ENCODE measurements at places on chromosomes 16 and 17.

DNA sequence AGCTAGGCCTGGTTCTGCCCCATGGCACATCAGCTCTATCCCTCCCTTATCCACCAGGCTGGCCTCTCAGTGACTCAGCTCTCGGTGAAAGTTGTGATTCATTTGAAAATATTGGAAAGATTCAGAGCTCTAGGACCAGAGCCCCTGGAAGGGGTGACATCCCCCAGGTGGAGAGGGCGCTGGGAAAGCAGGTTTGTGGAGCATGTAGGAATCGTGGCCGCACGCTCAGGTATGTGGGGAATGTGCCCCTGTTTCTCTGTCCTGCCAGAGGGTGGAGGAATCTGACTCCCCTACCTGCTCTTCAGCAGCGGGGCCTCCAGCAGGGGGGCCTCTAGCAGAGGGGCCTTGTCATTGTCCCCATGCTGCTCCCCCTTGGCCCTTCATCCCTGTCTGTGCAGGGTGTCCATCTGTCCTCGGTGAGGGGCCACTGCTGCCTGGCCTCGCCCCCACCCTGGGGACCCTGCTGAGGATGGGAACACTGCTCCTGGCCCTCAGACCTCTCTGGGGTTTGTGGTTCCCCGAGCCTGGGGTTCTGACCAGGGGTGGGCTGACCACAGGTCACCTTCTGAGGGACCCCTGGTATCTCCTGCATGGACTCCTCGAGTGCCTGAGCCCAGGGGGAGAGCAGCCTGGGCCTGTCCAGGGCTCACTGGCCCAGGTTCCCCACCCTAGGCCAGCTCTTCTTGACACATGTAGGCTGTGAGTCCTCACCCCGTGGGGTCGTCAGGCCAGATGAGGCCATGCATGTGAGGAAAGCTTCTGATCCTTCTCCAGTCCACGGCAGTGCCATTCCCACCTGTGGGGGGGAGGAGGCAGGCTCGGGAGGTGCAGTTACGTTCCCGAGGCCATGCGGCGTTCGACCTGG, 47.5 kb downstream of the NT5M start:
- DNase-seq: peak; percentile 60

GRCh38 chr16:31471241-31471874, 594 bp upstream of the TGFB1I1 start:
- no peak for DNase-seq

GRCh38 chr17:66915204-66915611, 49.3 kb upstream of the CACNG4 start:
- DNase-seq: peak; percentile 43

DNA sequence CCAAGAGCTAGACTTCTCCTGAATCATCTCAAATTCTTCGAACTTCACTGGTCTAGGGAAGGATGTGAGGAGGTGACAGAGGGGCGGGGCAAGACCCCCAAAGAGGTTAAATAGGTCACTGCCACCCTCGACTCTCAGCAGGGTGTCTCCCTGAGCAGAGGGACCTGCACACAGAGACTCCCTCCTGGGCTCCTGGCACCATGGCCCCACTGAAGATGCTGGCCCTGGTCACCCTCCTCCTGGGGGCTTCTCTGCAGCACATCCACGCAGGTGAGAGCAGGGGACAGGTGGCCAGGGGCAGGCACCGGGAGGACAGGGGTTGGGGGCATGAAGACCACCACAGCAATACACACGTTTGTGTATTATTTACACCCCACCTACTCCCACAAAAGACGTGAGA, 9.2 kb downstream of the CCL17 start:
- DNase-seq: no peak

DNA sequence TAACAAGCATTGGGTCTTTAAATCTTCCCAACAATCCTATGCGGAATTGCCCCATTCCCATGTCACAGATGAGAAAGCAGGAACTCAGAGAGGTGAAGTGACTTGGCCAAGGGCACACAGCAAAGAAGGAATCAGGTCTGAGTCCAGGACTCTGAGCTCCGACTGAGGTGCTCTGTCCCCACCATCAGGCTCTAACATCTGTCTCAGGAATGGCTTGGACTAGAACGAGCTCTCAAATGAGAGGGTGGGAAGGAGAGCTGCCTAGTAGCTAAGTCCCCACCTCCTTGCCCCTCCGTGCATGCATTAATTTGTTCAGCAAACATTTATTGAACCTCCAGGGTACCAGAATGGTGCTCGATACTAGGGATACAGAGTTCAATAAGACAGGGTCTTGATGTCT, 26.7 kb downstream of the ABCC3 start:
- no peak for DNase-seq

- DNase-seq: no peak
Measured at GRCh38 chr17:17587614-17588337, 3.7 kb downstream of the PEMT start.

DNA sequence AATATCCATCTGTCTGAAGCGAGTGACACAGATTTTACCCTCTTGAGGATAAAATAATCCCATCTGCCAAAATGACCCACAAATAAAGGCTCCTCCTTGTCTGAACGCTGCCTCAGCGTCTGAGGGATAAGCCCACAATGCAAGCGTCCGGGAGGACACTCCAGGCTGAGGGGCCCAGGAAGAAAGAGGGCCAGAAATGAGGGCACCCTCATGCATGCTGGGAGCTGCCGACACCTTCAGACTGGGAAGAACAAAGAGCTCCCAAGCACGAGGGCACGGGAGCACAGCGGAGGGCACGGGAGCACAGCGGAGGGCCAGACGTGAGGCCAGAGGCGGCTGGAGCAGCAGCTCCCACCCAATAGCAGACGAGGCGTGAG, 126.9 kb downstream of the ZNF778 start:
- no peak for DNase-seq

GRCh38 chr16:73418691-73419090, 370.8 kb upstream of the ZFHX3 start:
- DNase-seq: no peak

DNA sequence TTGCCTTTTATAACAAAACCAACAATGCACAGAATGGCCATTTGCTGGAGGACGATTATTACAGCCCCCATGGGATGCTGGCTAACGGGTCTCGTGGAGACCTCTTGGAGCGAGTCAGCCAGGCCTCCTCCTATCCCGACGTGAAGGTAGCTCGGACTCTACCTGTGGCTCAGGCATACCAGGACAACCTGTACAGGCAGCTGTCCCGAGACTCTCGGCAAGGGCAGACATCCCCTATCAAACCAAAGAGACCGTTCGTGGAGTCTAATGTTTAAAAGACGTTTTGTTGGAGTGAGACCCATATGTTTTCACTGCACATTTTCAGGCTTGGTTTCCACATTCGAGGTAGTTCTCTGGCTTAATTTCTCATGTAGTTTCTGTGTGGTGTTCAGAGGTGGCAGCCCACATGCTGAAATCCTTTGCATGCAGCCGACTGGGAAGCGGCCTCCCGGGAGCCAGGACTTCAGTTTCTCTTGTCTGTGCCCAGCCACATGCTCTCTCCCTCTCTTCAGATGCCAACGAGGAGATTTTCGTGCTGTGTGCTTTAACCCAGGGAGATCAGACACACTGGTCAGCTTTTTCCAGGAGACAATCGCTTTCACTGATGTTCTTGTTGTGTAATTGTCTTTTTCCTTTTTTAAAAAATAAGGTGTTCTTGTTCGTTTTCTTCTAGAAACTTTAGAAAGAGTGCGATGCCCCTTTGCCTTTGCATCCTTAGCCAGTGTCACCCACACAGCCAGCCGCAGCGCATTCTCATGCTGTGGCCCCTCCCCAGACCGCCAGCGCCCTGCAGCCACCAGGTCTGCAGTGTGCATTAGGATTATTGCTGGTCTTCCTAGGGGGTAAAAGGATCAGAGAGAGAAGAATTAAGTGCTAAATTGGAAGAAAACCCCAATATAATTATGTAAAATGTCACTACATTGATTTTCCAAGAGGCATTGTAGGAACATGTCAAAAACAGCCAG, 24.1 kb downstream of the CYB561 start:
- DNase-seq: no peak

GRCh38 chr16:51666821-51667220, 515.8 kb upstream of the SALL1 start:
- no peak for DNase-seq

DNA sequence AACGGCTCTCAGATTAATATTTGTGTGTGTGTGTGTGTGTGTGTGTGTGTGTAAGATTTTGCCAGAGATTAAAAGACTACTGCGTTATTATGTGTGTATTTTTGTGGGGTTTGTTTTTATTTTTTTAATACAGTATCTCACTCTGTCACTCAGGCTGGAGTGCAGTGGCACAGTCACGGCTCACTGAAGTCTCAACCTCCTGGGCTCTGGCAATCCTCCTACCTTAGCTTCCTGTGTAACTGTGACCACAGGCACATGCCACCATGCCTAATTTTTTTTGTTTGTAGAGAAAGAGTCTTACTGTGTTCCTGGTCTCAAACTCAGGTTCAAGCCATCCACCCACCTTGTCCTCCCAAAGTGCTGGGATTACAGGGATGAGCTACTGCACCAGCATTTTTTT, 87.2 kb downstream of the CYB561 start:
- DNase-seq: no peak

DNA sequence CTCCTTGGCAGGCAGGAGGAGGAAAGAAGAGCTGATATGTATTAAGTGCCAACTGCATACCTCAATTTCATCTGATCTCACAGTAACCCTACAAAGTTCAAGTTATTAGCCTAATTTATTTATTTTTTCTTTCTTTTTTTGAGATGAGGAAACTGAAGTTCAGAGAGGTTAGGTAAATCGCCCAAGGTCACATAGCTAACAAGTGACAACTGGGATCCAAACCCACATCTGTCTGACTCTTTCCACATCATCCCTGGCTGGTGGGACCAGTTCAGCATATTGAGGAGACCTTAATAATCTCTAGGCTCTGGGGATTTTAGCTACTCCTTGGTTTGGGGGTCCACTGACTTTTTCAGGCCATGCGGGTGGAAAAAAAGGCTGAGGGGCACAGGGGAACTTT, 60.9 kb downstream of the CYB5B start:
- no peak for DNase-seq

DNA sequence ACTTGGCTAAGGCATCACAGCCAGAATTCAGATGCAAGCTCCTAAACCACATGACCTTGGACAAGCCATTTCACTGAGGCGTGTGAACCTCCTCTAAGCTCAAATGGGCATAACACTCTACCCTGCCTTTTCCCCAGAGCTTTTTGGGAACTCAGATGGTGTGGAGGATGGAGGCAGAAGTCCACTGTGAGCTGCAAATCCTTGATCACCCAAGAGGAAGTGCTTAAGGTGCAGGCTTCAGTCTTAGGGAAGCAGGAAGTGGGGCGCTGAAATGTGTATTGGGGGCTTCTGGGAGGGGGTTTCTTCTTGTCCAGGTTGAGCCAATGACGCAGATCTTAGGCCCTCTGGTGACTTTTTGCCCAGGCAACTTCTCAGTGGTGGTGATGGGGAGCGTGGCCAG, 12.9 kb downstream of the CIITA start:
- DNase-seq: no peak

DNA sequence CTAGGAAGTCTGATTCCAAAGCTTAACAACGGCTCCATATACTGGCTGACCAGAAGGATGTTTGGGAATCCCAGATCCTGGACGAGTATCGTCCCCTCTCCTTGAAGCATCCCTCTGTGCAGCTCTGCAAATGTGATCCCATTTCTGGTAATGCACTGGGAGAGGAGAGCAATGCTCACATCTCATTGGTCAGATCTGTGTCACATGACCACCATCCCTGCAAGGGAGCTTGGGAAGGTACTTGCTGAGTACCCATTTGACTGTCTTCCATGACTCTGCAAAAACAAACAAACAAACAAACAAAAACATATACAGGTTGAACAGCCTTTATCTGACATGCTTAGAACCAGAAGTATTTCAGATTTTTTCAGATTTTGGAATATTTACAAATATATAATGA, 41.9 kb upstream of the KDM8 start:
- no peak for DNase-seq

GRCh38 chr16:10031473-10031872, 150.8 kb downstream of the GRIN2A start:
- no peak for DNase-seq

DNA sequence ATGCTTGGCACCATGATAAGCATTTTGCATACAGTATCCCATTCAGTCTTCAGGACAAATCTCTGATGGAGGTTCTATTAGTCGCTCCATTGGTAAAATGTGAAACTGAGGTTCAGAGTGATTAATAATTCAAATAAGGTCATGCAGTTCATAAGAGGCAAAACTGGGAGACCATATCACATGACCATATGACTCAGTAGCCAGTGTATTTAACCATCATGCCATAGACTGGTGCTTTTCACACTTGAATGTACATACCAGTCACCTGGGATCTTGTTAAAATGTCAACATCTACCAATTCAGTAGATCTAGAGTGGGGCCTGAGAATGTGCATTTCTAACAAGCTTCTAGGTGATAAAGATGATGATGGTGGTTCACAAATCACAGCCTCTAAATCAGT, 4.3 kb downstream of the ACSM3 start:
- no peak for DNase-seq

GRCh38 chr16:84843149-84844048, 23.6 kb downstream of the CRISPLD2 start:
- no peak for DNase-seq

- DNase-seq: no peak
Measured at GRCh38 chr17:63113167-63113566, 147.1 kb downstream of the TANC2 start.

DNA sequence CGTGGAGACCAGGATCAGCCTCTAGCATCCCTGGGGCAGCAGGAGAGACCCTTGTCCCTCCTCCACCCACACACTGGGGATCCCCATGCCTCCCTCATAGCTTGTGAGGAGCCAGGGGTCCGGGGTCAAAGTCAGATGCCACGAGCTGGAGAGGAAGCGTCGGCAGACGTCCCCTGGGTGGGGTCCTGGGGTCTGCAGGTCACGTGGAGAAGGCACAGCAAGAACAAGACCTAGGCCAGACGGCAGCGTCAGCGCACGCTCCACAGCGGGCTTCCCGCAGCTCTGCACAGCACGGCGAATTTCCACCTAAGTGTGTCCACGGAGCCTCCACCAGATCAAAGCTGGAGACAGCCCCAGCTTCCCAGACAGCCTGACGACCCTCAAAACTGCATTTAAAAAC, 49.3 kb downstream of the SLC7A5 start:
- no peak for DNase-seq

- peak; percentile 67 for DNase-seq
Measured at GRCh38 chr16:57091200-57091974, 996 bp upstream of the CPNE2 start.

DNA sequence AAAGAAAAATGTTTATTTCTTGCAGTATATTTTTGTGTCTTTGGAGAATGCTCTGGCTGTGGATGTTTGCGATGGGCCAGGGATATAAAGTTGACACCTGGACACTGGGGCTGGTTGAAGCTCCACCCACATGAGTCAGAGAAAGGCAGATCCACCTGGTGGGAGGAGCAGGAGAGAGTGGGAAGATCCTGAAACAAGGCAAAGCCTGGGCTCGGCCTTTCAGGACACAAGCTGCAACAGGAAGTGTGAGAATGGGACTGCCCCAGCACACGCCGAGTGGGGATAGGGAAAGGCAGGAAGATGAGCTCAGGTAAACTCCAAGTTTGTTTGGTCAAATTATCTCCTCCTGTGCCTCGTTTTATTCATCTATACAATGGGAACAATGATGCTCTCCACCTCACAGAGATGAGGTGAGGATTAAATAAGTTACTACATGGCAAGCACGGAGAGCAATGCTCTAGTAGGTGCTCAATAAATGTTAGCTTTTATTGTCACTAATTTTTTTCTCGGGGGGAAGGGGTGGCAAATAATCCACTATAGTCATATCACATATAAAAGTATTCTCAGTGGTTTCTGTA, 21.4 kb upstream of the PITPNM3 start:
- DNase-seq: no peak

GRCh38 chr16:66529475-66529874, 20.4 kb downstream of the TK2 start:
- DNase-seq: no peak

All from WTC11 (cell line).